NCI-H1436 treated with DMSO at 0.1 percent for 48 hours (cell line): ENCODE measurements at places on chromosomes 16 and 17.
A peak's percentile ranks its signal among the peaks of the same experiment; 100 is the strongest.

DNA sequence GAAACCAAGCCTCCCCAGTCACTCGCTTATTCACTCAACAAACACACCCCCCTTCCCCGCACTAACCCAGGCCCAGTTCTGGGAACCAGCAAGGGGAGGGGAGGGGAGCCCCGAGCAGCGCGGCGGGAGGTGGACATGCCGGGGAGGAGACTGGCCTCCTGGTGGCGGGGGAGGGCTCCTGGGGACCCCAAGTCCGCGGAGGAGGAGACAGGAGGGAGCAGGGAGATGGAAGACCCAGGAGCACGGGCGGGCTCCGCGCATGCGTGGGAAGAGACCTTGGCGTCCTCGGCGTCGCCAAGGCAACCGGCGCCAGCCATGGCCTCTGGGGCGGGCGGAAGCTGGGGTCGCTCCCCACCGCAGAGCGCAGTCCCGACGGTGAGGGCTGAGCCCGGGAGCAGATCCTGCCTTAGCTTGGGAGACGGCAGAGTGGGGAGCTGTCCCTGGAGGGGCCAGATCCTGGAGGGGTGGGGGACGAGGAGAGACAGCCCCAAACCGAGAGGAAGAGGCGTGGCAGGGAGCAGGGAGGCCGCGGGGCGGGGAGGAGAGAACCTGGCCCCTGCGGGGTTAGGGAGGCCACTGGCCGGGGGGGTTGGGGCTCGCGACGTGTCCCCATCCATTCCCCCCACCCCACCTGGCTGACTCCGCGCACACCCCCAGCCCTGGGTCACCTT lies at the start of gene PRR29:
TSS of gene PRR29 (plus strand) at position 302 of the 671 bp plus-strand sequence. CDS start at position 316, 14 bp downstream.
- DNase-seq = no peak

DNA sequence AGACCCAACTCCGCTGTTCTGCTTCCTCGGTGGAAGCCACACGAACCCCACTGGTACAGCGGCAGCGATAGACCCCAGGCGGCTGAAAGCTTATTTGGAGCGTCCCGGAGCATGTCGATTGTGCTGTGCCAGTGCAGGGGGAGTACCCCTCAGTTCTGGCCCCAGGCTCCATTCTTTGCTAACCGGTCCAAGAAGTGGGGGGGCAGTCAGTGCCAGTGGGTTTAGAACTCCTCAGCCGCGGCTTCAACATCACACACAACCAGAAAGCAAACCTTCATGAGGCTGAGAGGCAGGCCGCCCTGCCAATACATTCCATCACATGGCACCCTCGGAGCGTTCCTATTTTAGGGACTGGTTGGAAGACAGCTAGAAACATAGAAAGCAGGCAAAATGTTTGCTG lies 1.7 kb upstream of the MNT start:
- DNase-seq = no peak

- no peak for DNase-seq
Observed at GRCh38 chr16:67384778-67385510, 8.4 kb downstream of the TPPP3 start.

DNA sequence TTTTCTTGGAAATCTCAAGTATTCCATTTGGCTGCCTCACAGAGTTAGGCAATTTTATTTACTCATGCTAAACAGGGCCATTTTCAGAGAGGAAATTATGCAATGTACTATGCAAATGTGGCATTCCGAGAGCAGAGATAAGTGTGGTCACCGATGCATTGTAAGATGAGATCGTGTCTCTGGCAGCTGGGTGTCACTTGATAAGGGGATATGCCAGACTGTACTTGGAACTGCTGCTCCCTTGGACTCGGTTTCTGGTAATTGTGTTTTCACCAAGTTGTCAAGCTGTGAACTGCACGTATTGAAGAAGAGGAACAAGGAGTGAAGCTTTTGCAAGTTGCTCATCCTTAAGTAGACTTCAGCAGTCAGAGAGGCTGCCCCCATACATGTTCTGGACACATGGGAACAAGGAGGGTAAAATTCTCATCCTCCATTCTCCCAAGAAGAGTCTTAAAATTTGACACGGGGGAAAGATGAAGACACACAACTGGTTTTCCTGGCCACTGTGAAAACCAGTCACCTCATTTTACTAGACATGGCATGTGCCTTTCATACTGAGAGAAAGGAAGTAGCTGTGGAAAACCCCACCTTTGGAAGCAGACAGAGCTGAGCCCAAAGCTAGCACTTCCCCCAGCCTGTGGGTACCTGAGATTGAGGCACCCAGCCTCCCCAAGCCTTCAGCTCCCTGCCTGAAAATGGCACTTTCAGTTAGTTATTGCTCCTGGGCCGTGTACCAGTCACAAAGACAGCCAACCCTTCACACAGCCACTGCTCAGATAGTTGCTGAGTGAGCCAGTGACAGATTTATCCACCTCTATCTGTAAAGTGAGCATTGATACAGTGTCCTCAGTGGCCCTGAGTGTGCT lies 150.7 kb downstream of the SOCS1 start:
- peak; percentile 21 for DNase-seq

DNA sequence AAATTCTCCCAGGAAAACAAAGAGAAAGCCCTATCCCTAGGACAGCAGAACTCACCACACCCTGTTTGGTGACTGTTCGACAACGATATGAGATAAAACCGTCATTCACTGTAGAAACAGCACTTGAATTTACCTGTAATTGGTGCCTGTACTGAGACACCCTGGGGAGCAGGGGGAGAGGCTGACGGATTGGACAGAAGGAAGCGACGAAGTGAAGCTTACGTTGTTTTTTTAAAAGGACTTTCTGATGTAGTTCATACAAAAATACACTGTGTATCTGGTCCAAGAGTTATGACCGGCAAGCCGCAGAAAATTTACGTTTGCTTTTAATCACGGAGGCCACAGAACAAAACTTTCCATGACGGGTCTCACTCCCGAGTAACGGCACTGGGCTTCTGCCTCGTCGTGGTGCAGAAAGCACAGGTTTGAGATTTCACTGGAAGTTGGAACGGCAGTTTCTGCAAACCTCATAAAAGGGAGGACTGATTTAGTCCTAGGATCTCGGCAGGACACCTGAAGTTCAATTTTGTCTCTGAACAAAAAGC lies 9.7 kb downstream of the NXN start:
- no peak for DNase-seq

DNA sequence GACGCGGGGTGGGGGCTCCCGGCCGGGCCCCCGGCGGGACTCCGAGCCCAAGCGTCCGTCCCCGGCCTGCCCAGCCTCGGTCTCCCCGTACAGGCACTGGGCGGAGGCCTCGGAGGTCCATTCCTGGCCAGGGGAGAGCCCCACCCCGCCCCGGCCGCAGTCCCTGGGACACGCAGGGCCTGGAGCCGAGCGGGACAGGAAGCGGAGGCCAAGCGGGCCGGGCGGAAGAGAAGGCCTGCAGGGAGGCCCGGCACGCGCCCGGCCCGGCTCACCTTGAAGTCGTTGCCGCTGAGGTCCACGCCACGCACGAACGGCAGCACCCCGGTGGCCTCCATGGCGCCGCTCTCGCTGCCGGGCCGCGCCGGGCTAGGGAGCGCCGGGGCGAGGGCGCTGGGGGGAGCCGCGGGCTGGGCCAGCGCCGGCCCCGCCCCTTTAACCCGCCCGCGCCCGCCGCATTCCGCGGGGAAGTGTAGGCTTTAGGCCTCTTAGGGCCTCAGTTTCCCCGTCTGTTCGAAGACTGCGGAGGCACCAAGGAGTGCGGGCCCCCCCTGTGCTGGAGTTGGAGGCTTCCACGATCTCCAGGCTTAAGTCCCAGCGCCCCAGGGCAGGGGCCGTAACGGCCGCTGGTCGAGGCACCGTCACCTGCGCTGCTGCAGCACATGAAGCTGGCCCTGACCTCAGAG lies at the start of gene FLII:
TSS of gene FLII (minus strand) at position 383 of the 683 bp plus-strand sequence. CDS start at position 335, 48 bp downstream.
- no peak for DNase-seq

DNA sequence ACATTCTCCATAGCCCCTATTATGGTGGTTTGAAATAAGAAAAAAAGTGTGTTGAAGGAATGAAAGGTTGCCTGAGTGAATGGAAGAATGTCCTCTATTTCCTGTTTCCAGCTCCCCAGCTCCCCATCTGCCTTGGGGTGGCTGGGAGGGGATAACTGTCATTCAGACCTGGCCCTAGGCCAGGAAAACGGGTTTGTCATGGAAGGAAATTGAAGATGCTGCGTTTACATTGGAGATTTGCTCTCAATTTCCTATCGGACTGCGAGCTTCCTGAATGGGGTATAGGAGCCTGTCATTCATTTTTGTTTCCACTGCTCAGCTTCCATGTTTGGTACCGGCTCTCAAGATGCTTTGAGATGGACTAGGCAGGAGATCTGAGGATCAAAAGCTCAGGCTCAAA lies 2.2 kb upstream of the FZD2 start:
- DNase-seq = no peak

- DNase-seq = no peak
Observed at GRCh38 chr16:50666658-50667496, 14.2 kb downstream of the SNX20 start.

DNA sequence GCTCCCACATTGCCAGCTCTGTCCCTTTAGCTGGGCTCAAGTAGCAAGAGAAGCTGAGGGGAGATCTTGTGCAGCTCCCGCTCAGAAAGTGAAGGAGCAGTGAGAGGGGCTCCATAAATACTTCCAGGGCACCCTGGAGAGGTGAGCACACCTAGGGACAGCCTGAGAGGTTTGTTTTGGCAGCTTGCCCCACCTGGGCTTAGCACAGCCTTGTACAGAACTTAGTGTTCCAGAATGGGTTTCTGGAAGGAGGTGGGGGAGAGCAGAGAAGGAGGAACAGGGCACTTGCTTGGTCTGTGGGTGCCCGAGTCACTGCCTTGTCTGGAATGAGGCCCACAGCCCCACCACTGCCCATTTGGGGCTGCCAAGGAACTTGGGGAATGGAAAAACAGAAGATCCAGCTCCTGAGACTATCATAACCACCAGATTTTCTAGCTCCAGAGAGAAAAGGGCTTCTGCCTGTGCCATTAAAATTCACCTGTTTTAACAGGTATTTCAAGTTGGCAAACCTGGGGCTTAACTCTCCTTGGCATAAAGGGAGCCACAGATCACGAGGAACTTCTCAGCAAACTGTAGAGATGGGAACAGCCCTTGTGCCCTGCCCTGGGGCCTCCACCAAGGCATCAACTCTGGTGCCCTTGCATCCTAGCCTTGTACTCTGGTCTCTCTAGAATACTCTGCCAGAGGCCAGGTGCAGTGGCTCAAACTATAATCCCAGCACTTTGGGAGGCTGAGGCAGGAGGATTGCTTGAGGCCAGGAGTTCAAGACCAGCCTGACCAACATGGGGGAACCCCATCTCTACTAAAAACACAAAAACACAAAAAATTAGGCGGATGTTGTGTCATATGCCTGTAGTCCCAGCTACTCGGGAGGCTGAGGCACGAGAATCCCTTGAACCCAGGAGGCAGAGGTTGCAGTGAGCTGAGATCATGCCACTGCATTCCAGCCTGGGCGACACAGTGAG lies 1.9 kb downstream of the PRR15L start:
- no peak for DNase-seq

GRCh38 chr17:17877529-17878358 lies 41.0 kb upstream of the SREBF1 start:
- no peak for DNase-seq

GRCh38 chr16:23608194-23608593 lies 12.1 kb upstream of the NDUFAB1 start:
- no peak for DNase-seq

- DNase-seq = no peak
Observed at GRCh38 chr17:20073055-20073979, 64.2 kb downstream of the SPECC1 start.

GRCh38 chr16:47712276-47713224 lies 251.4 kb downstream of the PHKB start:
- DNase-seq = no peak
